ENCODE measurements at places on chromosomes 4 and X.

DNA sequence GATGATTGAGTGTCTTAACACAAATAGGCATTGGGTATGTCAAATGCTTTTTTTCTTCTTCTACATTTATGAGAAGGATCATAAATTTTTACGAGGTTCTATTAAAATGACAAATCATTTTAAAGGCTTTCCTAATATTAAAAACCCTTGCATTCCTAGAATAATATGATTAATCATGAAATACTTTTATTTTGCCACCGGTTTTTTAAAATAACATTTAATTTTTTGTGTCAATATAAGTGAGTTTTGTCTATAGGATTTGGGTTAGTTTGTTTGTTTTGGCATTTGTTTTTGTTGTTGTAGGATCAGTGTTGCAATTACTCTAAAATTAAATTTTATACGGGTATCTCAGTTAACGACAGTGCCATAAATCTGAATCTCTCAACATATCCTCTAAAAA lies 169.7 kb upstream of the STK26 start:
- no peak for DNase-seq

- DNase-seq = no peak
These were observed 47.8 kb downstream of the CLCN3 start for GRCh38 chr4:169668069-169668721.

DNA sequence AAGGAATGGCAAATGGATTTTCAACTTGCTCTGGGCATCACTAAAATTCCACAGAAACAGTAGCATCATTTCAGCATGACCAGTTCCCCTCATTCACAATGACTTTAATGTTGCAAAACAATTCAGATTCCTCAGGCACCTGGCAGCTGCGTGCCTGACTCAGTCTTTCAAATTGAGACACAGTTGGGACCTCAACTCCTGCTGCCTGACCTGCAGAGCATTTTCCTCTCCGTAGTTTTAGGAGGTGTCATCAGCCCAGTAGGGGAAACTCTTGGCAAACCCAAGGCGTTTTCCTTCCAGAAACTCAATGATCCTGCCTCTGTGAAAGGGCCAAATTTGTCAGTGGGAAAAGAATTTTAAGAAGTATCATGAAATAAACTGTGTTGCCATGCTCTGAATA lies 388.9 kb downstream of the SPRY1 start:
- DNase-seq = peak; percentile 21

GRCh38 chrX:149487292-149487691 lies 17.8 kb downstream of the IDS start:
- no peak for DNase-seq

- no peak for DNase-seq
These were observed 48.5 kb upstream of the EGFL6 start for GRCh38 chrX:13520936-13521335.

GRCh38 chrX:152399395-152399794 lies 51.7 kb downstream of the GABRA3 start:
- DNase-seq = no peak

- DNase-seq = no peak
These were observed 96.7 kb upstream of the MXRA5 start for GRCh38 chrX:3443184-3443583.

- no peak for DNase-seq
These were observed 10.7 kb downstream of the SEC24B start for GRCh38 chr4:109444182-109444844.
